ENCODE measurements at places on chromosomes 16 and 17.

GRCh38 chr16:66052745-66053144 lies 313.7 kb upstream of the CDH5 start:
- DNase-seq, result no peak

DNA sequence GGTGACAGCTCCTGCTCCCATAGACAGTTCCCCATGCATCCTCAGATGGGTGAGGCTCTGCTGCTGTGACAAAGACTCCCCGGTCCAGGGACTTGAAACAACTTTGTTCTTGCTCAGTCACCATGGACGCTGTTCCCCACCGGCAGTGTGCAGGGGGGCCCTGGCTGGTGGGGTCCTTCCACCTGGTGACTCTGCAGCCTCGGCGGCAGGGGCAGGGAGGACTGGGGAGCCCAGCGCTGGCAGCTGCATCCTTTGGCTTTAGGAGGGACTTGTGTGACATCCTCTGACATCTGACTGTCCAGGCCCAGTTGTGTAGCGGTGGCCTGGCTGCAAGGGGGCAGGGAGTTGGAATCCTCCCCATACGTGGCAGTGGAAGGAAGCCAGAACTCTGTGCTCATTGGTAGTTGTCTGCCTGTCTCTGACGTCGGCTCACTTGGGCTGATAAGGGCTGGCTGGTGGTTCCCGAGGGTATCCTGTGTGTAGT lies 107.3 kb downstream of the CMIP start:
- no peak for DNase-seq

- DNase-seq, result no peak
These were observed 7.1 kb downstream of the CYB5D2 start for GRCh38 chr17:4150096-4150495.

DNA sequence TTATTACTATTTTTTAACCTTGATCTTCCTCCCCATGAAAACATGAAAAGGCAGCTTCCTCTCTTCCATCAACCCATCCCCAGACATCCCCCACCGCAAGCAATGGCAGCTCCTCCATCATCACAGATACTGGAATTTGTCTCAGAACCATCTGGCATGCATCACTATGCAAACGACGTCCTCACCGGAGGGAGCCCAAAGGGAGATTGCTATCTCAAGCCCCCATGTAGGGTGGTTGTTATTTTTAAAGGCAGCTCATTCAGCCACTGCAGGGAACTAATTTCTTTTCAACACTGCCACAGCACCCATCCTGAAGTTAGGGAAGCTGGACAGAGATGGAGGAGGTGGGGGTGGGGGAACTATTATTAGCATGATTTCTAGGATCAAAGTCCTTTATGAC lies 222.5 kb downstream of the FOXL1 start:
- DNase-seq, result no peak

DNA sequence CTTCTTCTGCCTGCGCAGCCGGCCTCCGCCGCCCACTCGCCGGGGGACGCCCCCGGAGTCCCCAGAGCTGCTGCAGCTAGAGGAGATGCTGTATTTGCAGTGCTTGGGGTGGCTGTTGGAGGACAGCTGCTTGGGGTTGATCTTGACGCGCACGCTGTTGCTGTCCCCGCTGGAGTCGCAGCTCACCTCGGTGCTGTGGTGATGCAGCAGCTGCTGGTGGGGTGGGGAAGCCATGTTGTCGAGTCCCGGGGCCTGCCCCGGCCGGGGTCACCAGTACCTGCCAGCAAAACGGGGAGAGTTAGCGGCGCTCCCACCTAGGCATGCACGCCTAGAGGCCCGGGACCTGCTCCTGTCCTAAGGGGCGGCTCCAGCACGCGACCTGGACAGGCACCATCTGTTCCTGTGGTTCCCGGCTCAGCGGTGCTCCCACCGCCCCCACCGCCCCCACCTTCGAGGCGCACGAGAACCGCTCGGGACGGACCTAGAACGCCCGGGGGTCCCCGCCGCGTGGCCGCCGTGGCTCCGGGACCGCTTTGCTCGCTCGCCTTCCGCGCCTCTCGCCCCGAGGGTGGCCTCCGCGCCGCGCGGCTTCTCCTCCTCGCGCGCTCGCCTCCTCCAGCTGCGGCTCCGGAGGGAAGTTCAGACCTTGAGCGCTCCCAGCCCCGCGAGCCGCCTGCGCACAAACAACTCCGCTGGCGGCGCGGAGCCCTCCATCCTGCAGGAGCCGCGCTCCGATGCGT lies 863 bp downstream of the ADCY9 start:
- DNase-seq, result peak; percentile 45

DNA sequence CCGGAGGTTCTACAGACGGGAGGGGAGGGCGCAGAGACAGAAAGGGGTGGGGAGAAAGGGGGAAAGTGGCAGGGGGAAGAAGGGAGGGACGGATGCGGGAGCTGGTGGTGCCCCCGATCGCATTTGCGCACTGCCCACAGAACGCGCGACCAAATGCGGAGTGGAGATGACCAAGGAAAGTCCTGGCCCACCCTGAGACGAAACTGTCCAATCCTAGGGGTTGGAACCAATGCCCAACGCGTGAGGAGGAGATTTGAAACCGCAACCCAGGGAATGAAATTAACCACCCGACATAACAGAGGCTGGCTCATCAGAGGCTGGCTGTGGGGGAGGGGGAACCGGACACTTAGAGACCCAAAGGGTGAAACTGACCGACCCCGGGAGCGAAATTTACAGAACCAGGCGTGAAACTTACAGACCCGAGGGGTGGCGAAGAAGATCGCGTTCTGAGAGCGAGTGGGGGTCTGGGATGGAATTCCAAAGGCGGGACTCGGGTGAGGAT lies 1.4 kb downstream of the HES7 start:
- no peak for DNase-seq

DNA sequence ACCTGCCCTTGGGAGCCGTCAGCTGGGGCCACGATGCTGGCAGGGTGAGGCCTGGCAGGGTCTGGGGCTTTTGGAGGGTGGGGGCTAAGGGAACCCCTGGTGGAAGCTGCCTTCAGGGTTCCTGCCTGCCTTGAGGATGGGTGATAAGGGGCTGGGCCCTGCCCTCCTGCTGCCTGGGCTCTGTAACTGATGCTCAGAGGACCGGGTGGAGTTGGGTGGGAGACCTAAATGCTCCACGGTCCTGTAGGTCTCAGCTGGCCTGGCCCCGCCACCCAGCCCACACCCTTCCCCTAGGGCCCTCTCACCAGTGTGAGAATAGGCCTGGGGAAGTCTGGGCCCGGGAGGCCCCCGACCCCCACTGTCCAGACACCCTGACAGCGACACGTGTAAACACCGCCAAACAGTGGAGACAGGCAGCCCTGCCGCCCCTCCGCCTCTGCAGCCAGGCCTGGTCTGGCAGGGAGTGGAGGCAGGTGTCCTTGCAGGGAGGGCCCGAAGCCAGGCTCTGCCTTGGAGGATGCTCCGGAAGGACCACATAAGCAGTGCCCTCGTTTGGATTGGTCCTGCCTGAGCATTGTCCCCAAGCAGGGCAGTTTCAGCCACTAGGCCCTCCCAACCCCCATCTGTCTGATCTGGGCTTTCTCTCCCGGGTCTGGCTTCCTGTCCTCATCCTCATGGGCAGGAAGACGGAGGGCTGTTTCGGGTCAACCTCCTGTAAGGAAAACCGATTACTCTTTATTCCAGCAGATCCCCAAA lies 6.5 kb upstream of the BAHCC1 start:
- no peak for DNase-seq

DNA sequence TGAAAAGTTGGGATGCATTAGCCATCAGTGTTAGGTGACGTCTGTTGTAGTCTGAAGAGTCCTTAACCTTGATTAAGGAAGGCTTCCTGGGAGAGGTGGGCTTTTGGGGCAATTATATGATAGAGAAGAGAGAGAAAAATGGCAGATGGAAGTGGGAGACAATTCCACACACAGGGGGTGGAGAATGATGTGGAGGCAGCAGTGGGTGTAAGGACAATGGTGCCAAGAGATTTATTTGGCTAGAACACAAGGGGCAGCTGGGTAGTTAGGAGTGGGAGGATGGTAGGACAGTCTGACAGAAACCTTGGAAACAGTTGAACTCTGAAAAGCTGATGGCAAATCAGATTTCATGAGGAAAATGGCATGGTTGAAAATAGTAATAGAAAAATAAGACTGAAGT lies 10.7 kb upstream of the DUSP14 start:
- DNase-seq, result no peak

- DNase-seq, result no peak
These were observed 38.8 kb upstream of the TRAP1 start for GRCh38 chr16:3756113-3756512.

- DNase-seq, result no peak
These were observed 551.1 kb upstream of the CDH11 start for GRCh38 chr16:65672960-65673359.

- DNase-seq, result no peak
These were observed 6.8 kb upstream of the CAVIN1 start for GRCh38 chr17:42429726-42430447.

DNA sequence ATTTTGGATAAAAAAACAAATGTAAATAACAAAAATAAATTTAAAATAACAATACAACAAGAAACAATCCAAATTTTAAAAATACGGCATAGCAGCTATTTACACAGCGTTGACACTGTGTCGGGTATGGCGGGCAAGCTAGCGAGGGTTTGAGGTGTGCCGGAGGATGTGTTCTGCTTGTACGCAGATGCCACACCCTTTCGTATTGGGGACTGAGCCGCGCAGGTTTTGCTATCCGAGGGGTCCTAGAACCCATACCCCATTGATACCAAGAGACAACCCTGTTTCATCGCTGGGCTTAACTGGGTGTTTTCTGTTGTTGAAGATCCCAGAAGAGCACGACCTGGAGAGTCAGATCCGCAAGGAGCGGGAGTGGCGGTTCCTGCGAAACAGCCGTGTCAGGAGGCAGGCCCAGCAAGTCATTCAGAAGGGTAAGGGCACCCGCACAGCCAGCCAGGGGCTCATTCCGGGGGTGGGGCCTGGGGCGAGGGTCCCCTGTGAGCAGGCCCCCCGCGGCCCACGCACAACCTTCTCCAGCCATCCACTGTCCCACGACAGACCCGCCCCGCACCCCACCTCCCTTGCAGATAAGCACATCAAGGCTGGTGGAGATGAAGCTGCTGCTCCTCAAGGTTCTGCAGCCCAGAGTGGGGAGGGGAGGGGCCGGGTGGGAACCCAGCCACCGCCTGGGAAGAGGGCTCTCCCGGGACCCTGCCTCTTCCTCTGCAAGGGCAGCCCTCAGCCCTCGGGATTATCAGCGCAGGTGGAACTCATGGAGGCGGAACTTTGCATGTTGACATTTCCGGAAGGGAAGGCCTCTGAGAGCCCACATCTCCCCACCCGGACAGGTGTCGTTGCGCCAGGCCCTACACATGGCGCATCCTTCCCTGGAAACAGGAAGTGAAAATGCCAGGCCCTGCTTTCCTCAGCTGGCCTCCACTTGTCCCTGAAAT lies 51.2 kb upstream of the CHMP6 start:
- no peak for DNase-seq

DNA sequence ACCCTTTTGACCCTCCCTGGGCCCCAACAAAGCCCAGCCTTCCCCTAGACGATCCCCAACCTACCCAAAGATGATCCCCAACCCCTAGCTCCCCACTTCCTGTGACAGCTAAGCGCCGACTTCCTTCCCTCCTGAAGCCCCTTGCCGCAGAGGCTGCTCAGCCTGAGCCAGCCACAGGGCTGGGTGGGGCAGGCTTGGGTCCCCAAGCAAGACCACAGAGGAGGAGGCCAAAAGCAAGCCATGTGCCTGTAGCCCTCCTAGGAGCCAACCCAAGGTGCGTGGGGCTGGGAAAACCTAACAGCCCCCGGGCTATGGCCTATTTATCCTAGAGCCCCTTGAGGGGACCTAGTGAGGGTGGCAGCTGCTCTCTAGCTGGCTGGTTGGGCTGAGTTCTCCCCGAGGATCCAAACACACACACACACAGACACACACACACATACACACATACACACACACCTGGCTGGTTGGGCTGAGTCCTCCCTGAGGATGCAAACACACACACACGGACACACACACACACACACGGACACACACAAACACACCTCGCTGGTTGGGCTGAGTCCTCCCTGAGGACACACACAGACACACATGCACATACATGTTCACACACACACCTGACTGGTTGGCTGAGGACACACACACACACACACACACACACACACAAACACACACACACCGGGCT lies 4.8 kb downstream of the ARRB2 start:
- DNase-seq, result no peak

DNA sequence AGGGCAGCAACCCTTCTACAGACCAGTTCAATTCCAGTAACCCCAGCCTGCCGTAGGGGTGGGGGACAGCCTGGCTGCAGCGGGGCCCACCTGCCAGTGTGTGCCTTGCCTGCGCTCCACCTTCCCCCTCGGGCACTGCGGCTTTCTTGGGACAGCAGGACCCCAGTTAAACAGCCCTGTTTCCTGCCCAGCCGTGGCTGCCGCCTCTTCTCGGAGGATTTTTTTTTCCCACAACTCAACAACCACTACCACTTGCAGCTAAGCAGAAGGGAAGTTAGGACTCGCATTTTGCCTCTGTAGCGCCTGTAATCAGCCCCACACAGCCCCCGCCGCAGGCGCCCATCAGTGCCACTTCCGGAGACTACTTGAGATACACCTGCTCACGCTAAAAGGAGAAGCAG lies 76.1 kb downstream of the RAI1 start:
- no peak for DNase-seq

GRCh38 chr17:70772761-70773160 lies 603.4 kb downstream of the KCNJ2 start:
- DNase-seq, result no peak

DNA sequence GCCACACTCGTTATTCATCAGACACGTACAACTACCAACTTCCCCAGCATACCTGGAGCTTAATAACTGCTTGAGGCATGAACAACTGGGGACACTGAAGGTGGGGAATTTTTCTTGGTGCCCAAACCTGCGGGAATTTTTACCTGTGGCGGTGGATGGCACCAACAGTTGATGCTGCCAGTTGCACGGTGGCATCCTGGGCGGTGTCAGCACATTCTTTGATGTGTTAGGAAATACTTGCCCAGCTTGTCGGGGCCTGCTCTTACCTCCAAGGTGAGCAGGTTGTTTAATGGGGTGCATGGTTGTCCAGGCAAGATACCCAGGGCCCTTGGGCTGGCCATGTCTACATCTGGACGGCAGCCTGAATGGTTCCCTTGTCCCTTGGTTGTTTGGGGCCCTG lies 79.6 kb downstream of the CRISPLD2 start:
- no peak for DNase-seq
